ENCODE measurements at places on chromosomes 1 and 21. TPM values are rescaled to one million over a fixed set of nuclear protein-coding genes. Genes with fewer than 3 reads are reported as not detected.

The RNF186 gene
- not detected for total RNA-seq

- peaks cover 6% of the 10 kb centered on the region for H3K4me1 ChIP-seq
- no peak overlapping the region for H3K27ac ChIP-seq
- H3K27me3 ChIP-seq, result no peaks in the 10 kb centered on the region
- no peak overlapping the region for H3K4me3 ChIP-seq
- H3K36me3 ChIP-seq, result no peaks in the 10 kb centered on the region
These were observed 104.1 kb downstream of the NR5A2 start for GRCh38 chr1:200131551-200132125.

DNA sequence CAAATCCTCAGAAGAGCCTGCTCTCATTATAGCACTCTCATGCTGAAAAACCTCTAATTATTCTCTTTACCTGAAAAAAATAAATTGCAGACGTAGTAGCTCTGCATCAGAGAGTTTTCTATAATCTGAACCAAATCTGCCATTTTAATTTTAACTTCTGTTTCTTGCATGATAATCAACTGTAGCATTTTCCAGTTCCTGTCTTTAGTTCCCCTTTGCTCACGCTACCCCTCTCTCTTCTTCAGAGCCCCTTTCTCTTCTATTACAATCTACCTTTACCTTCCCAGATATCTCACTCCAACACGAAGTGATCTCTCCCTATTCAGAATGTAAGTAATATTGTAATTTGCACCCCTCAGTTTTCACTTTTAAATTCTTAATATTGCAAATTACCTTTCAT is 31.4 kb downstream of the FMO1 start:
- DNase-seq, result no peak
- no peak overlapping the region for H3K27ac ChIP-seq
- no peaks in the 10 kb centered on the region for H3K27me3 ChIP-seq

The KIAA1614 gene
- total RNA-seq, result 0.24 TPM

DNA sequence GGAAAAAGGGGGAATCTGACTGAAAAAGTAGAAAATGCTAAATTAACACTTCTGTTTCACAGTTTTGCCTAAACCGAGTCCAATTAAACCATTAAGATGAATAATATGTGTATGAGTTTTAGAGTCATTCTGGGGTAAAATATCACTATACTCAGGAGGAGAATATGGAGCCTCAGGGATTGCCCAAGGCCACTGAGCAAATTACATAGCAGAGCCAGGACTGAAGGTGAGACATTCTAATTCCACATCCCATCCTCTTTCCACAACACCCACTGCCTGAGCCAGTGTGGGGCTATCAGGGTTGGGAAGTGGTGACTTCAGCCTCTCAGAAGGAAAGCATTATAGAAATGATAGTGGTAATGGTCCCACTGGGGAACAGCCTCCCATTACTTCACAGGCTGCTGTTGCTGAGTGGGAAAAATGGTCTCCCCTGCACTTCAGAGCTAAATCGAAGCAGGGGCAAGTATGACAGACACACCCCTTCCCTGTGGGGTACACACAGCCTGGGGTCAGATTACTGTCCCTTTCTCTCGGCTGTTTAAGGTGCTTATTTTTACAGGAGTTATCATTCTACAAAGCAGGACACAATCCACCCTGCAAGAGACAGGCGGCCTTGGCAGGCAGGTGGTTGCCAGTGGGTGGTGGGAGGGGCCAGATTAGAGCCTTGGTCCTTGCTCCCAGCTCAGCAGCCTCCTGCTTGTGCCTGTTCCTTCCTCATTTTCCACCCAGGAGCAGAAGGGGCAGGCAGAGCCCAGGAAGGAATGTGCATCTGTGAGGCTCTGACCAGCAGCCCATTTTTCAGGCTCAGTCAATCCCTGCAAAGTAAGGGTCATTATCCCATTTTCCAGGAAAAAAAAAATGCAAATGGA is 9.5 kb upstream of the BCAR3 start:
- no peaks in the 10 kb centered on the region for H3K27me3 ChIP-seq
- DNase-seq, result no peak
- no peak overlapping the region for H3K27ac ChIP-seq
- peaks cover 48% of the 10 kb centered on the region for H3K4me1 ChIP-seq

- no peak overlapping the region for H3K4me3 ChIP-seq
- H3K27me3 ChIP-seq, result no peaks in the 10 kb centered on the region
- H3K4me1 ChIP-seq, result no peaks in the 10 kb centered on the region
- no peak overlapping the region for H3K27ac ChIP-seq
These were observed 42.0 kb downstream of the TBCE start for GRCh38 chr1:235409042-235409820.

DNA sequence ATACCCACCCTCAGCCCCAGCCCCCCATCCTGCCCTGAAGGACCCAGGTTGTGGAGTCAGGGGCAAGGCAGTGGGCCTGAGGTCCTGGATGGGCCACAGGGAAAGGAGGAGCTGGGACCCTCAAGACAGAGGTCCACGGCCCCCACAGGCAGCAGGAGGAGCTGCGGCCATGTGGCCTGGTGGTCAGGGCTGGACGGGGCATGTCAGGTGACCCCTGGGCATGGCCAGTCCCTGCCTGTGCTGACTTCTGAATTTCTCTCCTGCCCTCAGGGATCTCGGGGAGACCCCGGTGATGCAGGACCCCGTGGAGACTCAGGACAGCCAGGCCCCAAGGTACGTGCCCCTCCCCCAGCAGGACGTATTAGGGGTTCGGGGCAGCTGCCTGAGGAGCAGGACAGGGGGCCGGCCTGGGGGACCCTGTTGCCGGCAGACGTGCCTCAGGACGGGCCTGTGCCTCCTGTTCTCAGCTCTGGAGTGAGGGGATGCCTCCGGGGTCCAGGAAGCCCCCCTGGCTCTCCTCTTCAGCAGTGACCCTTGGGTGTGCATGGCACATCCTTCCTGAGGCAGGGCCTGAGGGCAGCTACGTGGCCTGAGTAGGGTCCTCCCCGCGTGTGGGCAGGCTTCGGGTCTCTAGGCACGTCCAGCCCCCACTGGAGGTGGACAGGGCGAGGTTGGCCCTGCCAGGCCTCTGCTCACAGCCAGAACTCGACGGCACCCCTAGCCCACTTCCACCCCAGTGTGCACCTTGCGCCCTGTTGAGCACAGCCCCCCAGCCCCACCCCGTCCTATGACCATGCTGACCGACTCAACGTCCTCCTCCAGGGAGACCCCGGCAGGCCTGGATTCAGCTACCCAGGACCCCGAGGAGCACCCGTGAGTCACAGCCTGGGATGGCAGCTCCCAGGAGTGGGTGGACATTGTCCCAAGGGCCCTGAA is 23.6 kb downstream of the COL6A2 start:
- no peak overlapping the region for H3K27ac ChIP-seq
- DNase-seq, result no peak
- no peaks in the 10 kb centered on the region for H3K36me3 ChIP-seq
- H3K4me3 ChIP-seq, result no peak overlapping the region

DNA sequence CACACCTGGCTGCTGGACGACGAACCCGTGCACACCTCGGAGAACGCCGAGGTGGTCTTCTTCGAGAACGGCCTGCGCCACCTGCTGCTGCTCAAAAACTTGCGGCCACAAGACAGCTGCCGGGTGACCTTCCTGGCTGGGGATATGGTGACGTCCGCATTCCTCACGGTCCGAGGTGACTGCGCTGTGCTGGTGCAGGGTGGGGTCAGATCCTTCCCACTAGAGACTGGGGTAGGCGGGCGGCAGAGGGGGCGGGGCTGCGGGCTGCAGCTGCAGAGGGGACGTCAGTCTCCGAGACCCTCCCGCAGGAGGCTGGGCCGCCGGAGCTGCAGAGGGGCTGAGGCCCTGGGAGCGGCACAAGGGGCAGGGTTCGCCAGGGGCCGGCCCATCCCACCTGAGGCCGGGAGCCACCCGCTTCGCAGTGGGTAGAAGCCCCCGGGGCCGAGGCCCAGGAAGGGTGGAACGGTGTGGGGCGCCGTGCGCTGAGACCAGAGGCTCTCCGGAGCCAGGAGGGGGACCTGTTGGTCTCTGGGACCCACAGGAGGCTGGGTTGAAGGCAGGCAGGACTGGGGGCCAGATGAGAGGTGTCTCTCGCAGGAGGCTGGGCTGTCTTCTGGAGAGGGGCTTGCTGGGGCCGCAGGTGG is 90.6 kb downstream of the TRIM11 start:
- H3K27me3 ChIP-seq, result no peaks in the 10 kb centered on the region
- H3K36me3 ChIP-seq, result no peaks in the 10 kb centered on the region
- DNase-seq, result no peak
- H3K4me1 ChIP-seq, result no peaks in the 10 kb centered on the region

GRCh38 chr1:100448366-100448765 is 89.6 kb upstream of the GPR88 start:
- no peak overlapping the region for H3K27ac ChIP-seq
- DNase-seq, result no peak
- H3K36me3 ChIP-seq, result no peaks in the 10 kb centered on the region
- H3K27me3 ChIP-seq, result no peaks in the 10 kb centered on the region
- peaks cover 8% of the 10 kb centered on the region for H3K4me1 ChIP-seq
- H3K4me3 ChIP-seq, result no peak overlapping the region

DNA sequence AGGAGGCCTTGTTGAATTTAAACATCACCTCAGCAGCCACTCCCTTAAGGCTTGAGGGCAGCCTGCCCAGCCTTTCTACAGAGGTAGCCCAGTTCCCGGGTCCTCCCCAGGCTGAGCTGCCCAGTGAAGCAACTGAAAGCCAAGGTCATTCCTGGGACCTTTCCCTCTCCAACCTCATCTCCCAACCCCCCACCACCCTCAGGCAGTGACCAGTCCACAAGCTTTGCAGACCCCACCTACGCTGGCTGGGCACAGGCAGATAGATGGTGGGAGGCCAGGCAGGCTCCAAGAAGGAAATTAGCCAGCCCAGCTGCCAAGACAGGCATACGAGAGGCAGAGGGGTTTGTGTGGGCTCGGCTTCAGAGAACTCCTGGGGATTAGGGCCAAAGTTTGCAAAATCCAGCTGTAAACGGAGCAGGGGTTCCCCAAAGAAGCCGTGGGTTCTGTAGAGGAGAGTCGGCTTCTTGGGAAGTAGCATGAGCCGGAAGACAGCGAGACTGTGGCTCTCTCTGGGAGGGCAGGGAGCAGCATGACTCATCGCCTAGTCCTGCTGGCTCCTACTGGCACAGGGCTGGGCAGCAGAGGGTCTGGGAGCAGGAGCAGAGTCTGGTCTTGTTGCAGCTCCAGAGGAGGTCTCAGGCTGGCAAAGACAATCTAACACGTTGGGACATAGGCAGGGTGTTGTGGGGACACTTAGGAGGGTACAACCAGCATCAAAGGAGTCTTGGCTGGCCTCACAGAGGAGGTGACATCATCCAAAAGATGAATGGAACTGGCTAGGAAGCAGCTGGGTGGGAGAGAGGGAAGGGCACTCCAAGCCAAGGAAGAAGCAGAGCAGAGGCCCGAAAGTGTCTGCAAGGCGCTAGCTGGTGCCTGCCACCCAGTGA is 2.8 kb upstream of the ZC3H12A start:
- no peak overlapping the region for H3K4me3 ChIP-seq
- H3K27me3 ChIP-seq, result no peaks in the 10 kb centered on the region
- DNase-seq, result no peak
- no peak overlapping the region for H3K27ac ChIP-seq
- 0 out of 2 replicates have a peak, but pooled peaks cover 3% of the 10 kb centered on the region for H3K36me3 ChIP-seq
- H3K4me1 ChIP-seq, result peaks cover 10% of the 10 kb centered on the region

DNA sequence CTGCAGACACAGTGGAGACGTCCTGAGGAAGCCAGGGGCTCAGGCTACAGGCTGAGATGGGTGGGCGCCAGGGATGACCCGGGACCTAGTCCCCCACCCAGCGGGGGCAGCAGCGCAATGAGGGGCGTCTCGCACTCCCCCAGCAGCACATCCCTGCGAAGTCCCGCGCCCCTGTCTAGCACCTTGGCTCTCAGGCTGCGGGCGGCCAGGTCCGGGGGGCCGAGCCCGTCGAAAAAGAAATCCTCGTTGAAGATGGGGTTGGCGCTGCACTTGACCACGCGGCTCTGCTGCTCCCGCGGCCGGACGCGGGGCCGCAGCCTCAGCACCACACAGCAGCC is 1.8 kb downstream of the C2CD4D start:
- H3K27me3 ChIP-seq, result peaks cover 8% of the 10 kb centered on the region
- no peaks in the 10 kb centered on the region for H3K36me3 ChIP-seq
- H3K4me3 ChIP-seq, result peak overlapping the region; percentile 42
- no peak overlapping the region for H3K27ac ChIP-seq

DNA sequence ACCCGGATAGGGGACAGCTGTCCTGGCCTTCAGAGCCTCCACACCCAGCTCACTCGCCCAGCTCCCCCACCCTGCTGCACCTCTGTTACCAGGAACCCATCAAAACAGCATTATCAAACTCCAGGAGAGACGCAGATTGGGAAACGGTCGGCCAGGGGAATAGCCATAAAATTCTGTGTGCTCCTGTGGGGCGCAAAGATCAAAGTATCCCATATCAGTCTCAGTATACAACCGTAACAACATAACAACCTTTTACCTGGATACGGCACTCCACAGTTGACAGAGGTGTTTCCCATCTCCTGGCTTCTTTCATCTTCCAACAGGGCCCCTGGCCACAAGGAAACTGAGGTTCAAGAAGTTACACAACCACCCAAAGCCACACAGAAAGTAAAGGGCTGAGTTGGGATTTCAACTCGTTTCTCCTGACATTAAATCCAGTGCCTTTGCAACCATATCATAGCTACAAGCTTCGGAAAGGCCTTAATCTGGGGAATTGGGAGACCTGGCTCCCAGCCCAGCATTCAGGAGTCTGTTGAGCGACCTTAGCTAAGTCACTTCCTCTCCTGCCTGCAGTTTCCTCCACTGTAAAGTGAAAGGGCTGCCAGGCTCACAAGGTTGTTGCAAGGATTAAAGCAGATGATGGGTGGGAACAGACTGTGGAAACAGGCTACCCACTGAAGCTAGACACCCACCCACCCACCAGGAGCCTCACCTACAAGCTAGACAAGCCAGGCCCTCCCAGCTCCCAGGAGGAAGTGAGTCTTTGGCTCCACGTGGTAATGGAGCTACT is 8.1 kb upstream of the EPHB2 start:
- H3K4me3 ChIP-seq, result no peak overlapping the region
- H3K27ac ChIP-seq, result no peak overlapping the region
- DNase-seq, result no peak
- H3K4me1 ChIP-seq, result no peaks in the 10 kb centered on the region
- no peaks in the 10 kb centered on the region for H3K27me3 ChIP-seq

The IFNLR1 gene
- total RNA-seq, result 3.9 TPM

GRCh38 chr1:51423073-51423821 is 92.9 kb upstream of the TTC39A start:
- DNase-seq, result no peak
- no peak overlapping the region for H3K27ac ChIP-seq
- no peaks in the 10 kb centered on the region for H3K4me1 ChIP-seq
- H3K4me3 ChIP-seq, result no peak overlapping the region

- no peaks in the 10 kb centered on the region for H3K27me3 ChIP-seq
- peaks cover 4% of the 10 kb centered on the region for H3K4me1 ChIP-seq
- no peaks in the 10 kb centered on the region for H3K36me3 ChIP-seq
- H3K27ac ChIP-seq, result no peak overlapping the region
These were observed 15.1 kb downstream of the KIAA1614 start for GRCh38 chr1:180927841-180928240.

DNA sequence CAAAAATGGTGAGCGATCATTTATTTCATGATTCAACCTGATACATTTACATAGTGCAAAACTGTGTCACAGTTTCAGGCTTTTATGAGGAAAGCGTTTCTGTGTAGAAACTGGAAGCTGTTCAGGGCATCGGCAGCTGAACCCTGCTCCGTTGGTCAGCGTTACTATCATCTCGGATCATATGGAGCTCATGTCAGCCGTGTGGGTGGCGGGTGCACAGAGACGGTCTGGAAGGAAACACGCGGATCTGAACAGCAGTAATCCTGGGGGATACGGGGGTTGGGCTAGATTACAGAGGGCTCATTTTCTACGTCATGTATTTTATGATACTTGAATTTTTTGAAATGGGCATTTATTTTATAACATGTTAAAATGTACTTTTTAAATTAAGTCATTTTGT is 15.1 kb downstream of the C1orf174 start:
- DNase-seq, result no peak
- H3K27me3 ChIP-seq, result no peaks in the 10 kb centered on the region
- H3K4me1 ChIP-seq, result no peaks in the 10 kb centered on the region
- no peak overlapping the region for H3K27ac ChIP-seq

All from GM12878 (cell line).